ENCODE measurements at places on chromosomes 1 and 21. TPM values are rescaled to one million over a fixed set of nuclear protein-coding genes. Genes with fewer than 3 reads are reported as not detected.

Gene CLCA1
- total RNA-seq, result 0.22 TPM

Gene TTLL10
- not detected for total RNA-seq

Gene GNAT2
- not detected for total RNA-seq

Gene TRIM33
- total RNA-seq, result 40.7 TPM

Gene CGN
- total RNA-seq, result 0.72 TPM

Gene LCE3E
- not detected for total RNA-seq

Gene TTC13
- 9.0 TPM for total RNA-seq

Gene PIGC
- total RNA-seq, result 14.9 TPM

Gene TOMM40L
- total RNA-seq, result 6.6 TPM

Gene CFAP141
- total RNA-seq, result not detected

Gene FASLG
- total RNA-seq, result not detected

All from placental pericyte (primary cell).